ENCODE measurements at places on chromosomes 12 and 14.

- peak; percentile 77 for DNase-seq
Observed at GRCh38 chr12:124992874-124993625, 395 bp upstream of the BRI3BP start.

- DNase-seq: no peak
Observed at GRCh38 chr12:108637222-108637971, 3.7 kb upstream of the SELPLG start.

- no peak for DNase-seq
Observed at GRCh38 chr14:104001003-104001402, 58.7 kb upstream of the RD3L start.

DNA sequence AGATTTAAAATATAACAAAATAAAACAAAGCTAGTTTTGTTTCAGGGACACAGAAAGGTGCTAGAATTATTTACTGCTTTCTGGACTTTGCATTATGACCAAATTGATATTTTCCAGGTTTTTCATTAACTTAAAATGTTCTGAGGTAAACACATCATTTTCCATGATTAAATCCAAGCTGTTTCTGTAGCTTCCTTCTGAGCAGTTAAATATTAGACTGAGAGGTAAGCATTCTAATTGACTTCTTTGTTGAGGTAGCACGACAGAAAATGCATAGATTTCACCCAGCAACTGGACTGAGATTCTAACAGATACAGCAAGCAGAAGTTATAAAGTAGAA lies 98.3 kb downstream of the BMP4 start:
- DNase-seq: no peak

DNA sequence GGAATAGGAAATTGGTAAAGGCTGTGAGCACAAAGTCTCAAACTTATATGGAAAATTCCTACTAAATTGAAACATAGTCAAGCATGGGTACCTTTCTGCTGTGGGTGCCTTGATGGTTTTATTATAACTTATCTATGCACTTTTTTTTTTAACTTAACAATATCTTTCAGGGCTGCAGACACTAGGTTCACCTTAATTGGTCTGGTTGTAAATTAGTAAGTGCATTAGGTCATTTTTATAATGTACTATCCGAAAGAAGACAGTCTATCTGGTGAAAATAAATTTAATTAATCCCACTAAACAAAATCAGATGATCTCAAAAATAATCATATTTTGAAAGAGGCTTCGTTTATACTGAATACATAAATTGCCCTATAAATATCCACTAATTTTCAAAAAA lies 446.8 kb upstream of the DCN start:
- no peak for DNase-seq
